ENCODE measurements at places on chromosomes 5 and 9.

- no peak for DNase-seq
Observed at GRCh38 chr9:30796764-30797163, 1587.7 kb upstream of the ACO1 start.

DNA sequence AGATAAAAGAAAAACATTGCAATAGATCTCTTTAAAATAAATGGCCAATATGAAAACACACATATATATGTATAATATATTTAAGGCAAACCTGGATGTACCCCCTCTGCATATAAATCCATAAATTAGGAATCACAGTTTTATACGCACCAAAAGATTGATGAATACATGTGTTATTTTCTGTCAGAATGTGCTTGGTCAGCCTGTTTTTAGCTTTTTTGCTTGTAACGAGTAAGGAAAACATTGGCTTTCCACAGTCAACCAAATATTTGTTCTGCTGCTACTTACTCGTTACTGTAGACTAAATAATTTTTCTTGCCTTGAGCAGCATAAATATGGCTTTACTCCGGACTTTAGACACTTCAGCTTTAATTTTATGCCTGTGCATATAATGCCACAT is 173.7 kb downstream of the CWC27 start:
- DNase-seq: no peak

- no peak for DNase-seq
Observed at GRCh38 chr9:131977109-131977838, 102.4 kb downstream of the MED27 start.

DNA sequence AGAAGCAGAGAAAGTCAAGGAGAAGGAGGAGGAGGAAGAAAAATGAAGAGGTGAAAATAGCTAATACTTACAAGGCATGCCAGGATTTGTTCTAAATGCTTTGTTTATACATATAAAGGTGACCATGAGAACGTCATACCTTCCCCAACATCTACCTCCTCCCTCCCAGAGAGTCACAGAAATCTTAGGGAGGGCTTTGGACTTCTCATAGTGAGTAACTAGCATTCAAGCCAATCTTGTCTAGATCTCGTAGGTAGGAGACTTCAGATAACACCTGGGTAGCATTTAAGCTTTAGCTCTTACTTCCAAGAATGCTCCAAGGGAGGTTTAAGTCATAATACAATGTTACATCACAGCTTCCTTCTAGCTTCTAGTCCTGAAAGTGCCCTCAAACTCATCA is 36.5 kb upstream of the GPBP1 start:
- DNase-seq: no peak

GRCh38 chr5:52751137-52751536 is 36.6 kb upstream of the ITGA1 start:
- no peak for DNase-seq
